SW 1271 (cell line): ENCODE measurements at places on chromosomes 12 and 14.

GRCh38 chr12:107732365-107732764 is 28.6 kb downstream of the PRDM4 start:
- no peak for DNase-seq

DNA sequence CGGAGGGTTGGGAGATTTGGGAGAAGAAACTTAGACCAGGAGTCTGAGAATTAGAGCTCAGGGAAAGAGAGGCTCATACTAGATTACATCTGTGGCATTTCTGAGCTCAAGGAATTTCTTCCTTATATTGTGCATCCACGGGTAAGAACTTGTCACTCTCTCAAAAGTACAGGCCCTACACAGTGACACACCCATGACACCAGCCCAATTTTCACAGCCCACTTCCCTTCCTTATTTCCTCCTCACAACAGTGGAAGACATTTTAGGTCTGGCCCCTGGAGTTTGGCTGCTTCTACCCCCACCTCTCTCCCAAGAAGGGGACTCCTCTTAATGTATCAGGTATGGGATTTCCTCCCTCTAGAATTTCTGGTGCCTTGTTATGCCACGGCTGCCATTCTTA is 9.2 kb upstream of the ZNF385A start:
- DNase-seq: no peak

DNA sequence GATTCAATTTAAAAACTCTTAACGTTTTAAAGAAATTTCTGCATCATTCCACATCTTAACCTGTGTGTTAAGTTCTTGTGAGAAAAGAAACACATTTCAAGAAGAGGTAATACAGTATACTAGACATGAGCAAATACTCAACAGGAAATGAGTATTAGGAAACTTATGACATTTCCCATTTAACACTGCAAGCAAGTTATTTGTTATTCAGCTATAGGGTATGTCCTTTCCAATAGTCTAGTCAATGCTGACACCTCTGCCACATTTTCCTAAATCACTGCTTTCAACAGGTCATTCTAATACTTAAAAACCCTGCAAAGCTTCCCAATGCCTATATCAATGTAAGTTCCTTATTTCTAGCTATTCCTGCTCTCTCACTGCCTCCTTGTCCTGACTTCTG is 93.1 kb downstream of the DDHD1 start:
- DNase-seq: no peak

- DNase-seq: peak; percentile 13
These were observed 48.7 kb downstream of the NEUROD4 start for GRCh38 chr12:55068416-55069010.

DNA sequence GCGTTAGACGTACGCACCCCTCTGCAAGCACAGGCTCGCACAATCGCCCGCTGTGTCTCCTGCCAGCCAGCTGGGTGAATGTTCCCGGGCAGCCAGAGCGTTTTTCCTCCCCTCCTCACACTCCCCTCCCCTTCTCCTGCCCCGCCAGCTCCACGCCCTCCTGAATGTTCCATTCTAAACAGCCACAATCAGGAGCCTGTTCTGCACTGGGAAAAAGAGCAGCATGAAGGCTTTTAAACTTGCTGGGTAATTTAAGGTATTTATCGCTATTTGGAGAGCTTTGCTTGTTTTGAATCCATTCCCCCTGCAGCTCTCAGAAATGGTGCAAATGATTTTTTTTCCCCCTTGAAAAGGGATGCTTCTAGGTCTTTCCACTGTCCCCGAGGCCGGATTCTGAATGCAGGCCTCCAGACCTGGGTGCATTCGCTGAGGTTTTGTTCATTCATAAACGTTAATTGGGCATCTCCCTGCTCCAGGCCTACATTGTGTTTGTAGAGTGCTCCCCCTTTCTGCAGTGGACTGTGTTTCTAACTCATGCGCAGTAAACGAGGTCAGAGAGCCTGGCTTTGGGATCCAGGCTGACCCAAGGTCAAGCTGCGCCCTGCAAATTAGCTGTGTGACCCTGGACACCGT is 212.5 kb downstream of the CHST11 start:
- no peak for DNase-seq
